ENCODE measurements at places on chromosomes 7 and 10.
A peak's percentile ranks its signal among the peaks of the same experiment; 100 is the strongest.

DNA sequence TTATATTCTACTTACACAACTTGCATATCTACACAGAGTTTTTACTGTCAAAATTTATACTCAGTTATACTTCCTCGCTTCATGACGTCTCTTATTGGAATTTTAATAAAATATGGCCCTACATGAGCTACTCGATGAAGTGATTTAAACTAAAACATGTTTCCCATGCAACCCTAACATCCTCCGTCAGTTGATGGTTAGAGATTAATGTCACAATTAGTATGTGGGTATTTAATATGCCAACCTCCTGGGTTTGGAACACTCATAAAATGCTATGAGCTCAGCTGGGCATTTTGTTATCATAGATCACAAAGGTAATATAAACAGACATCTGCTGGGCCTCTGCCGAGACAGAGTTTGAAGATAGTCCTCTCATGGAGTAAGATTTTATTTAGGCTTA lies 66.5 kb downstream of the GNAT3 start:
- DNase-seq = no peak

- DNase-seq = no peak
Observed at GRCh38 chr7:132537456-132538145, 38.7 kb downstream of the PLXNA4 start.

GRCh38 chr10:85557706-85558105 lies 808.9 kb downstream of the GRID1 start:
- DNase-seq = no peak

DNA sequence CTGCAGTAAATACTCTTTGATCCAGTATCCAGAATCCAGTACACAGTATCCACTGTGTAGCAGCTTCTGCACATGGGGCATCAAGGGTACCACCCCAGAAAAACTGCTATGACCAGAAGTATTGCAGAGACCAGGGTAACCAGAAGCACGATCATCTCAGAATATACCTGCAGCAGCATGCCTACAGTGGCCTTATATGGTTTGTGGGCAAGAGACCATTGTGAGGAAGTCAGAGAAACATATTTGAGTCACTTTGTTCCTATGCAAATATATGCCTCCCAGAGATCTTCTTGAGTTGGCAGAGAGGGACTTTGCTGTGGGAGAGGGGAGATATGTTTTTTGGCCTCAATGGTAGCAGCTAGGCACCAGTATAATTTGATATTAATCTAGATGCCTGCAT lies 206.4 kb upstream of the LRRTM3 start:
- DNase-seq = no peak

DNA sequence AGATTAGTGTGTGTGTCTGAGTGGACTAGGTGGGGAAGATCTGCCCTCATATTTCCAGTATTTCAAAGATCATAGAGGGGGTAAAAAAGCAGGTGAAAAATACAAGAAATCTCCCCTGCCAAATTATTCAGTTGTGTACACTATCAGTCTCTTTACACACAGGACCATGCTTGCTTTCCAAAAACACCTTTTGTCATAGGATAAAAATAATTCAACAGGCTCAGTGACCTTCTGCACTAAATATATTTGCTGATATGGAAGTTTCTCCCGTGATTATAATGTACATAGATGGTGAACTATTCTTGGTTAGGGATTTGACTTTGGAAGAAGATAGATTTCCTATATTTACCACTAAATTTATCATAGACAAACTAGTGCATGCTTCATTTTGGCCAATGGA lies 24.6 kb upstream of the CSTF2T start:
- no peak for DNase-seq

DNA sequence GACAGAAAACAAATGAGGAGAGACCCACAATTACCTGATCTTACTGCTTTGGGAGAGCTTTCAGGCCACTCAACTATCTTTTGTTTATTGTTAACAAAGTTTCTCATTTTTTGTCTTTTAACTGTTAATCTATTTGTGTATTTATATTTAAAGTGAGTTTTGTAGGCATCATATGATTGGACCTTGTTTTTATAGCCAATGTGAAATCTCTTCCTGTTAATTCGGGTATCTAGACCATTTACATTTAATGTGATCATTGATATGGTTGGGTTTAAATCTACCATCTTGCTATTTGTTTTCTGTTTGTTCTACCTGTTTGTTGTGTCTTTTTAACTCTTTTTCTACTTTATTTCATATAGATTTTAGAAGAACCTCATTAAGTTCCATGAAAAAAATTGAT lies 12.5 kb downstream of the OPALIN start:
- DNase-seq = no peak

GRCh38 chr10:52597189-52597863 lies 175.3 kb downstream of the MBL2 start:
- no peak for DNase-seq

DNA sequence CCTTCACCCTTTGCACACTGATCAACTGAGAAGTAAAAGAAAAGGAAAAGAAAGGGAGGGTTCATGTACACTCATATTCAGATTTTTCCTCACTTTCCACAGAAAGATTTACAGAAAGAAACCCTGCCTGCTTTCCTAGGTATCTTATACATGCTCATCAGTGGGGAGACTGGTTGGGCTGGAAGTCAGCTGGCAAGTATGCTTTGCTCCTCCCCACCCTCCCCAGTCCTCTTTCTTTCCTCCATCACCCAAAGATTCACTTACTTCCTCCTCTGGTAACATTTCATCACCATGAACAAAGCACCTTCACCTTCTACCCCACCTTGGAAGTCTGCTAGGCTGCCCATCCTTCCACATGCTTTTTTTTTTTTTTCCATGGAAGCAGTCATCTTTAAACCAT lies 153.2 kb upstream of the NRBF2 start:
- no peak for DNase-seq

DNA sequence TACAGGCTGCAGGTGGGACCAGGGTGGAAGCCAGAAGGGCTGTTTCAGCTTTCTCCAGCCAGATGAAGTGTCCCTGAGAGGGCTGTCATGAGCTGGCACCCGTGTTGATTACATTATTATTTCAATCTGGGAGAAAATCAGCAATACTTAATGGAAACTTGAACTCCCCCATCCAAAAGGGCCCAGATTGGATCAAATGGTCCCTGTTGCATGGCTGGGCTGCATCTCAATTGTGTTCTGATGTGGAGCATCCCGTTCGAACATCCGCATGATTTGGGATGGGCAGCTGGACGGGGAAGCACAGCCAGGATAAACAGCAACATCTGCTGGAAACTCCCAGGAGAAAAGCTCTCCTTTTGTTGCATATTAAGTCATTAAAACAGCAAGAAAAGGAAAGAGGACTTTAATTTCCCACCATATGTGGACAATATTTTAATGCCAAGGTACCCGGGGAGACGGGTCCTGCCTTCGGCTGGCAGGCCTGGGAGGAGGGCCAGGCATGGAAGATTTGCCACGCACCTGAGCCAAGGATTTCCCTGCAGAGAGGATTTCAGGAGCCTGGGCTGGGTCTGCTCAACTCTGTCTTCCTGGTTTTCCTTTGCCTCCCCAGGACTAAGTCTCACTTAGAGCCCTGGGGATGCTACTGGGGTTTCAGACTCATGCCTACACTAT lies 52.4 kb downstream of the NPTX2 start:
- no peak for DNase-seq

- no peak for DNase-seq
Observed at GRCh38 chr10:33279276-33279675, 55.2 kb downstream of the NRP1 start.

DNA sequence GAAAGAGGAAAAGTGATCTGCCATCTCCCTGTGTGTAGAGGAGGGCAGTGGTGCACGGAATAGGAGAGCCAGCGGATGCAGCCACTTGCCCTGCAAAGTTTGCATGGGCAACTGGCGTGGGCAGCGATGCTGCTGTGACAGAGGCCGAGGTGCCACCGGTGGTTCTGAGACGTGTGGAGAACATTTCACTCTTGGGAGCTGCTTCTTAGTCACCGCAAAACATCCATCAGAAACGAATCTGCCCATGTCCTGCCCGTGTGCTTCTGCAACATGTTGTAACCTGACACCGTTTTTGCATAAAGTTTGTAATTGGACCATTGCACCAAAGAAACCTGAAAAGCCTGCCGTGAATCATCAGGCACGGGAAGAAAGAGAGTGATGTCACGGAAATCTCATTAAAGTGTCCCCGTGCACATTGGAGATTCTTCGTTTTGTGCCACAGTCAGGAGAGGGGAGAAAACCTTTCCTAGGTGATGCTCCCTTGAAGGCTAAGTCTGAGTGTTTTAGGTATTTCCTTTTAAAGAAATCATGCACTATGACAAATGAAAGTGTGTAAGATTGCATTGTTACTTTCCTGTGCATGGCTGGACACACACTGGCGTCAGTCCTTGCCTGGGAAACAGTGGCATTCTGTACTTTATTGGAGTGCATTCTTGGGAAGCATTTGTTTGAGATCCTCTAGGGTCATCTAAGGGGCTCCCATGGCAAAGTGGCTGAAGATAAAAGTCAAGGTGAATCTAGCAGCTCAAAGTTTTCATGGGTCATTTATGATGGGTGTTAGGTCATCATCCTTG lies 302.6 kb downstream of the KLF6 start:
- peak; percentile 67 for DNase-seq

DNA sequence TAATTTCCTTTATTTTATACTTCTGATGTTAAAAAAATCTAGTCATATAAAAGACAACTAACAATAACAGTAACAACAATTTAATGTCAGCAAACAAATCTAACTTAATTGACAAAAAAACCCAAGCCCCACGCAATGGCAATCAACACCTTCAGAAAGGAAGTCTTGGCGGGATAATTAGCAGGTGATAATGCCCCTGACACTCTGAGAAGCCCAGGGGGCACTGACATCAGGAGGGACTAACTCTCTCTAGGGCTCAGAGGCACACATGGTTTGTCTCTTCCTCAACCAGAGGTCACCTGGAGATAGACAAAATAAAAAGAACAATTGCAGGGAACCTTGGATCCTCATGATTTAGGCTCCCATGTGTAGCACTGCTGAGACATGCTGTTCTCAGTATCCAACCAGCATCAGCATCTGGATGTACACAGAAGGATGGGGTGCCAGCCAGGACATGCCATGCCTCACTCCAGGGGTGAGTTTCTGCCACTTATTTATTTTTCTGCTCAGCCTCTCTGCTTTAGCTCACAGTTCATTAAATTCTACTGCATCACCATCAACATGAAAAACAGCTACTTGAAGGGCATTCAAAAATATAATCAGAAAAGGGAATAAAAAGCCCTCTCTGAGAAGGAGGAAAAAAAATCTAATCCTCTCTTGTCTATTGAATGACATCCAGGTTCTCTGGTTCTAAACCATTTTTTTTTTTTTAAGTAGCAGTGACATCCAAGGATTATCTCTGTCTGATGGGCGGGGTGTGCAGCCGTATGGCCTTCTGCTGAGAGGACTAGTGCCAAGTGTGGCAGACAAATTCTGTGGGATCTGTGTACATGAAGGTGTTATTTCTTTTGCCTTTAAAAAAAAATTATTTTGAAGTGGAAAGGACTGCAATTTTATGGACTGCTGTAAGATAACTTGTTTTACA lies 96.3 kb downstream of the ATXN7L1 start:
- DNase-seq = no peak

GRCh38 chr7:47370461-47371042 lies 211.4 kb downstream of the TNS3 start:
- no peak for DNase-seq

DNA sequence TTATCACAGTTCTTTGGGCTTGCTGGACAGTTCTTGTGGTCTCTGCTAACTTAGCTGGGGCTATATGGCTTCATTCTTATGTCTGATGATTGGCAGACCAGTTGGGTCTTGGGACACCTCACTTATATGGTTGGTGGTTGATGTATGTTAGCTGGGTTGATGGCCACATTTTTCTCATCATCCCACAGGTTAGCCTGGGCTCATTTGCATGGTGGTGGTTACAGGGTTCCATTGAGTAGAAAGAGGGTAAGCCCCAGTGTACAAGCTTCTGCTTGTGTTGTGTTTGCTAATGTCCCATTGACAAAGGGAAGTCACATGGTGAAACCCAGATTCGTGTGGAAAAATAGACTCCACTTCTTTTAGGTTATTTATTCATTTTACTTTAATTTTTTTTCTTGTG lies 40.6 kb downstream of the TMEM60 start:
- DNase-seq = no peak

DNA sequence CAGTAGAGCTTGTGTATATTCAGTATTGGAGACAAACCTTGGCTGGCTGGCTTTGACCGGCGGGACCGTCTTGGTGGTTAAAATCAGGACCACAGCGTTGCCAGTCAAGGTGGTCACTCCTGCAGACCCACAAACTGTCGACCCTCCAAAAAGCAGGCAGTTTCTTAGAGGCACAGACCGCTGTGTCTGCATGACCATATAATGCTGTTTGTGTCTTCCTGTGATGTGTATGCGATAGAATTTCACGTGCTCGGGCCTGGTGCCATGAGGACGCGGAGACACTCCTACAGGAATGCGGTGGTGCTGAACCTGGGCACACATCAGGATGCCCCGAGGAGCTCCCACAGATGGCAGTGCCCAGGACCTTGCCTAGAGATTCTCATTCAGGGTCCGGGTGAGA lies 34.8 kb downstream of the BNIP3 start:
- DNase-seq = no peak

GRCh38 chr7:65820287-65820950 lies 52.5 kb upstream of the VKORC1L1 start:
- DNase-seq = no peak

GRCh38 chr7:64875258-64875657 lies 27.8 kb upstream of the ZNF273 start:
- DNase-seq = no peak

DNA sequence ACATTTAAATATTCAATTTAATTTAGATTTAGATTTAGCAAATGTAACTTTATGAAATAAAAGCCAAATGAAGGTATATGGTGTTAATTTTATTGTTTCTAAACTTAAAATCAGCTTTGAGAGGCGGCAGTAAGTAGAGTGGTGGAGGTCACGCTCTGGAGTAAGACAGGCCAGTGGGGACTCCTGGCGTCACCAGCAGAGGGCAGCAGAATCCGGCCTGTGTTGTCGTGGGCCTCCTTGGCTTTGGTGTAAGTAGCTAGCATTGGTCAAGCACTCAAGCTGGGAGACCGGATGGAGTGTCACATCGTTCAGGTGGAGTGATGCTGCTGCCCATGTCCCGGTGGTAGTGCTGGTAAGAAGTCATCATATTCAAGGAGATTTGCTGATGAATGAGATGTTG lies 98.7 kb upstream of the DNAJB6 start:
- DNase-seq = no peak

GRCh38 chr7:108415821-108416536 lies 40.3 kb downstream of the NRCAM start:
- no peak for DNase-seq

- DNase-seq = no peak
Observed at GRCh38 chr7:137681657-137682562, 164.9 kb downstream of the DGKI start.

GRCh38 chr7:122307228-122307621 lies 2.7 kb upstream of the FEZF1 start:
- DNase-seq = no peak

Data from RWPE2 (cell line).